ENCODE measurements at places on chromosomes 4 and X.

DNA sequence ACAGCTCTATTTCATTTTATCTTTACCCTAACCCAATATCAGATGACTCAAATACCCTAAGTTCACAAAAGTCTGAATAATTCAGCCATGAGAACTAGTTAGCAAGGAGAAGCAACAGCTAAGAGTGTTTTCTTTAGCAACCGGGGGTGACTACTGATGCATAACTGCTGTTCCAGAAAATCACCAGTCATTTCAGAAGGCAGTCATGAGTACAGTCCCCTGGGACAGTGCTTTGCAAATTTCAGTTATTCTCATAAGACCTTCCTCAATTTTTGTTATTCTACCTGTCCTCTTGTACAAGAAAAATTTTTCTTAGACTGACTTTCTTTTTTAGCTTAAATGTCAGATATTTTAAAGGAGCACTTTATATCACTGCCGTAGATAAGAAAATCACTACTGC, 16.4 kb downstream of the BANK1 start:
- no peak for DNase-seq

DNA sequence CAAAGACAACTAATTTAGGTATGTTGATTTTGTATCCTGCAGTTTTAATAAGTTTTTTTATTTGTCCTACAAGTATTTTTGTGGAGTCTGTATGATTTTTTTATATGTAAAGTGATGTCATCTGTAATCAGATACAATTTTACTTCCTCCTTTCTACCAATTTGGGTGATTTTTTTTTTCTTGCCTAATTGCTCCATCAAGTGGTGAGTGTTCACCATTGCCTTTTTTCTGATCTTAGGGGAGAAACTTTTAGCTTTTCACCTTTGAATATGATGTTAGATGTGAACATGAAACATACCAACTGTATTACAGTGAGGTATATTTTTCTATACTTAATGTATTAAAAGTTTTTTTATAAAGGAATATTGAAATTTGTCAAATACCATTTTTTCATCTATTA, 362.3 kb downstream of the PABPC4L start:
- no peak for DNase-seq

GRCh38 chr4:184096561-184097240, 121.0 kb downstream of the ENPP6 start:
- DNase-seq, result no peak

- no peak for DNase-seq
These were observed 303.6 kb upstream of the FAT1 start for GRCh38 chr4:187027272-187027671.

GRCh38 chr4:86381431-86381830, 21.6 kb upstream of the MAPK10 start:
- DNase-seq, result no peak

DNA sequence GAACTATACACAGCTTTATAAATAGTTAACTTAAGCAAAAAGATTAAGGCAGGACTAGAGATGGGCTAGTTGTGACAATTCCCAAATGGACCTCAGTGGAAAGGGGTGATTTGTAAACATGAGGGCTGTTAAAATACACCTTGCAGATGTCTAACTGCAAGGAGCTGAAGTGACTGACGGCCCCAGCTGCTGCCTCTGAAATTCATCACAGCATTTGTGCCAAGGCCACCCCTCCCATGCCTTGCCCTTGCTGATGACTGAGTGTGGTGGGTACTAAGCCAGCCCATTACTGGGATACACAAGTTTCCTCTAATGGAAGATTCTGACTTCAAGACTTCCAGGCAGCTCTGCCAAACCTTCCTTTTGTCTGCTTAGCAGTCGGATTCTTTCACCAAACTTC, 23.7 kb upstream of the EGFL6 start:
- DNase-seq, result no peak

DNA sequence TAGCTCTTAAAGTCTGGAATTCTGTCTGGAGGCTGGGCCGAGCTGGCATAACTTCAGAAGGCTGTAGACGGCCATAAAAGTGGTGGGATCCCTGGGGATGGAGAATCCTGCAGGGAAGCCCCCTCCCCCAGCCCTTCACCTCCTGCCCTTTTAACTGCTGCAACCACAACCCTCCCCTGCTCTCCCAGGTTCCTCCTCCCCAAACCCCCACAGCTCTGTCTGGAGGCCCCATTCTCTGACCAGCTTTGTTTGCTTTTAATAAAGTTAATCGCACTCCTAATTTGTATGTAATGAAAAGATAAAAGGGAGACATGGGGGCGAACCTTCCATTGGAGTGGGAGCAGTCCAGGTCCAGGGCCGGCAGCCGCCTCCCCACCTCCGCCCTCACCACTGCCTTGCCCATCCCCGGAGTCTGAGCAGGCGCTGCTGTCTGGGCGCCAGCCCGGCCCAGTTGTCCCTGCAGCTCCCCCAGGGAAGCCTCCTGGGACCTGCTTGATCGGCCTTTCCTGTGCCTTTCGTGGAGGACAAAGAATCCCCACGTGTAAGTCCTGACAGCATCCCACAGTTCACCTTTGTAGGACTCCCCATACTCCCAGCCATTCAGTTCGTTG, 84.3 kb downstream of the PJA1 start:
- DNase-seq, result no peak

GRCh38 chr4:147860960-147861359, 129.1 kb downstream of the ARHGAP10 start:
- no peak for DNase-seq

- DNase-seq, result no peak
These were observed 37.7 kb downstream of the XG start for GRCh38 chrX:2789569-2789968.

DNA sequence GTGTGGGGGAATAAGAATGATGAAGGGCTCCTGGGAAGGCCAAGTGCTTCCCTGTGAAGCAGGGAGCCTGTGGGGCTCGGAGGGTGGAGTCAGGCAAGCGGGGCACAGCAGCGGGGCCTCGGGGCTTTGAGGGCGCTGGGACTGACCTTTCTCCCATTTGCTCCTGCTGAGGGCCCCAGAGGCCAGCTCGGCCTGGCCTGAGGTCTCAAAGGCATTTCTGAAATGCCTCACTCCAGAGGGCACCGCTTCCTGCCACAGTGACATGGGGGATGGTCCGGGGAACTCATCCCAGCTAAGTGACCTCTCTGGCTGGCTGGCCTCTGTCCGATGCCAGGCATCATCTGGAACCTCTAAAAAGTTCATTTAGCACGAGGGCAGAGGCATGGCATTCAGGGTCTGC, 98.8 kb upstream of the STX18 start:
- no peak for DNase-seq

DNA sequence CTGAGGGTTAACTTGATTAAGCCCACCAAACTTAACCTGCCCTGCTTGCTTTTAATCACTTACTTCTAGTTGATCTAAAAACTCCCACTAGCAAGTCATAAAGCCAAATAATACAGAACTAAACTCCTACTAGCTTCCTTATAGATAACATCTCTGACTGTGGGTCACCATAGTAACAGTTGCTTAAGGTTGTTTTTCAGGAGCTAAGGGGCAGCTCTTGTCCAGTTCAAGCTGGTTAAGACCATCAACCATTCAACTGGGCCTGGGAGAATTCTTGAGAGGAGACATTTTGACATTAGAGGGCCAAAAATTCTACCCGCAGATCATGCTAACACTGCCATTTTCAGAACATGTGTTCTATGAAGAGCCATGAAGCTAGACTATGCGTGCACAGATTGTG, 67.0 kb downstream of the UCHL1 start:
- no peak for DNase-seq

GRCh38 chr4:12120968-12121367, 692.3 kb upstream of the HS3ST1 start:
- DNase-seq, result no peak

- no peak for DNase-seq
These were observed 261.5 kb downstream of the DCHS2 start for GRCh38 chr4:154230091-154230490.

- no peak for DNase-seq
These were observed 8.2 kb downstream of the FHIP1A start for GRCh38 chr4:151417164-151417571.

- DNase-seq, result no peak
These were observed 52.1 kb downstream of the TMEM165 start for GRCh38 chr4:55447831-55448230.

GRCh38 chr4:91116861-91117260, 989.7 kb downstream of the CCSER1 start:
- DNase-seq, result no peak

DNA sequence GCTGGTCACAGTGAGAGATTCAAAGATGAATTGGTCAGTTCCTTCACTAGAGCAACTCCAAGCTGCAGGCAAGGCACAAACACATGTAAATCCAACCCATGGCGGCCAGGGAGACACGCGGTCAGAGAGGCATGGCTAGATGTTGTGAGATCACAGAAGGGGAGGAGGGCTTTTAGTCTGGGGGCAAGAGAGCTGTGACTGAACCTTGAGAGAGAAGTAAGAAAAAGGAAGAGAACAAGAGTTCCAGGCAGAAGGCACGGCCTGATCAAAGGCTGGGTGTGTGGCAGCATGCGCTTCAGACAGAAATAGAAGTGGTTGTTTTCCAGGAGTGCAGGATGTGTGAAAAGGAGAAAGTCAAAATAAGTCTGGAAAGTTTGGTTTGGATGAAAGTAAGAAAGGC, 15.9 kb downstream of the CCDC149 start:
- DNase-seq, result no peak

DNA sequence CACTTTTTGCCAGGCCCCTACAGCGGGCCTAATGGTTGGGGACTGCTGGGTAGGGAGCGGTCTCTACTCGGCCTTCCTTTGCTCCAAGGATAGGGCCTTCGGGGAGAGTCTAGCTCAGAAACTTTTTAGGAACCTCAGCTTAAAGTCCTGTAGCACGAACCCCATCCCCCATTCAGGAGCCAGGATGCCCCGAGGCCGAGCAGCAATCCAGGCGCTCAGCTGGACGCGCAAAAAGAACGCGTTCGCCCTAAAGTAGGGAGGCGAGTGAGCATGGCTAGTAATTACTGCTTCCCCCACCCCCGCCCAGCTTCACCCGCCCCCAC, 9.7 kb downstream of the POU4F2 start:
- DNase-seq, result no peak

DNA sequence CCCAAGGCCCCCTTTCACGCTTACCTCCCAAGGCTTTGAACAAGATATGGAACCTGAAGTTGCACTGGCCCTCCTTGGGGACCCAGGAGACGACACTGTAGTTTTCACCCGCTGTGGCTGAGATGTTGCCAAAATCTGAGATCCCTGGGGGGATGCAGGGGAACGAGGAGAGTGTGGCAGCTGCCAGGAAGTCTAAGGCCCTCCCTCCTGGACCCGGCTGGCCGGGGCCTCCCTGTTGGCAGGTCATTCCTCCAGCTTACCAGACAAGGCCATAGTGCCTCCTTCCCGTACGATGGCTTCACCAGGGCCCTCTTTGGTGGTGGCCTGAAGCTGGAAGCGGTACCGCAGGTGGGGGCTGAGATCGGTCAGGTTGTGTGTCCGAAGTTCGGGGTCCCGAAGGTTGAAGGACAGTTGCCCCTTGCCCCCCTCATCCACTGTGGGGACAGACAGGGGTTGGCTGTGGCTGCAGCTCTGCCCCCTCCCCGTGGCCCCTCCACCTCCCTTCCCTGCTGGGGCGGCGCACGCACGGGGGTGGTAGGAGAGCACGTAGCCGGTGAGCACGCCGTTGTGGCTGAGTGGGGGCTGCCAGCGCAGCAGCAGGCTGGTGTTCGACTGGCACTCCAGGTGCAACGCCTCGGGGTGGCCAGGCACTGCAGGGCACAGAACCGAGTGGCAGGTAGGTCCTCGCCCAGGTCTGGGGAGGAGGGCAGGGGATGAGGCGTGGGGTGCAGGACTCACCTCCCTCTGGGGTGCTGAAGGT, 21.2 kb downstream of the L1CAM start:
- DNase-seq, result no peak

- DNase-seq, result no peak
These were observed 442 bp downstream of the MOSPD2 start for GRCh38 chrX:14873676-14874049.

DNA sequence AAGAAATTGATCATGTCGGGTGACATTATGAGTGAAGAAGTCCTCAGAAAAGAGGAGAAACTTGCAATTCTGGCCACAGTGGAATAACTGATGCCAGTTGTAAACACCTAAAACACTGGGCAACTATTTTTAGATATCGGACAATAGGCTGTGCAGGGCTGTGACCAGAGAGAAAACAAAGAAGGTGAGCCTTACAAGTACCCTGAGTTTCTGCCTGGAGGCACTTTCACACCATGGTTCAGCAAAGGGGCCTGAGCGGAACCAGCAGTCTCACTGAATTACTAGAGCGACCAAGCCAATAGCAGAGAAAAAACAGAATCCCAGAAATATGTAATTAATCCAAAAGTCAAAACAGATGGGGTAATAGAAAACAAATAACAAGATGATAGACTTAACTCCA, 11.2 kb downstream of the IRAK1 start:
- no peak for DNase-seq

- no peak for DNase-seq
These were observed 54.9 kb downstream of the COL4A5 start for GRCh38 chrX:108494406-108495090.

GRCh38 chr4:71832049-71832448, 48.2 kb upstream of the GC start:
- no peak for DNase-seq
